ENCODE measurements at places on chromosomes 4 and X.

DNA sequence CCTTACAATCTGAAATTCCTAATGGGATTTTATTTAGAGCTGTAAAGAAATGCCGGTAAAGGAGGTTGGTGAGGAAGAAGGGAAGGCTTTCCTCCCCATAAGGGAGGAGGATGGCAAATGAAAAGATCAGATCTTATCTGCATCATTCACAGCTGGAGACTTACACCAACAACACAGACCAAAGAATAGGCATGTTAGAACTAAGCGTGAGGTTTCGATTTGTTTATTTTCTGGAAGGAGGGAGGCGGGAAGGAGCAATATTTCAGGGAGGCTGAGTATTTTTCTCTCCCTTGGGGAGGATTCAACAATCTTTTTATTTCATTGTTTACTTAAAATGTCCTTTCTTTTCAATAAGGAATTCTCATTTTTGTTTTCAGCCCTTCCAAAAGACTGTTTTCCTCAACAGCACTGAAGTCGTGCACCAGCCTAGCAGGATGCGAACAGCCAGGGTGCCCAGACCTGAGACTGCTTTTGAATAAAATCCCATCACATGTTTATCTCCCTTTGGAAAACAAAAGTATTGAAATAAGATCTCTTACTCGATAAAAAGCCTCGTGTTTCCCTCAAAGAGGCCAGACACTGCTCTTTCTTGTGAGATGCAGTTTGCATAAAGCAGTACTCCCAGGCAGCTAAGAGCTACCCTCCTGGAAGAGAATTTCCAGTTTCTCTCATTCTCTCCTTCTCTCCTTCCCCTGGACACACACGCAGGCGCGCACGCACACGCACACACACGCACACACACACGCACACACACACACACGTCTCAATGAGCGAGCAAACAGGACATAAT lies 236.1 kb downstream of the MGST2 start:
- no peak for DNase-seq

DNA sequence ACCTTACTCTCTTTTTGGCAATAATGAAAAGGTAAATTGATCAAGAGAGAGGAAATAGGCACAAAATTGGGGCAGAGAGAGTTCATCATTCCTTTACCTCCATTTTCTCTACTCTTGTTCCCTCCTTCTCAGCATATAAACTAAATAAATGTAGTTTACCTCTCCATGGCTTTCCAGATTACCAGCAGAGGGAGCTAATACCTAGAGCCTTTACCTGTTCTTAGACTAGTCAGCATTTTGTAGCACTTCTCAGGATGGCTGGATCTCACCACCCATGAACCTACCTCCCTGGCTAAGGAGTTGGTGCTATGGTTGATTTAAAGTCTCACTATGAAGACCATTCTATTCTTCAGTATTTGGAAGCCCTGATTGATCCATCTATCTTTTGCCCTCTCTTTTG lies 15.7 kb downstream of the OFD1 start:
- no peak for DNase-seq

DNA sequence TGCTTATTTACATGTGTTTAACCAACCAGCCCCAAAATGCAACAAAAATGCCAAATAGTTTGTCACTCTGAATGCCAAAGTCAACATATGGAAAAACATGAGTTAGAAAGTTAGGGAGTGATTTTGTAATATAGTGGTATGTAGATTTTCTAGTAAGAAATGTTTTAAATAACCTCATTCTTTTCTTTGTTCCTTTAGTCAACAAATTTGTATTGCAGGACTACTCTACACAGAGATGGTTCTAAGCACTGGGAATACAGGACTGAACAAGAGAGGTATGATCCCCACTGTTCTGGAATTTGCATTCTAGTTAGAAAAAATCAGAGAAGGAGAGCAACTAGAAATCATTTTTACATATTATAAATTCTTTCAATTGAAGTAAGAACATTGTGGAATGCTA lies 218.8 kb upstream of the ANXA10 start:
- DNase-seq, result no peak

- DNase-seq, result no peak
Measured at GRCh38 chr4:20544645-20545044, 155.6 kb upstream of the PACRGL start.

DNA sequence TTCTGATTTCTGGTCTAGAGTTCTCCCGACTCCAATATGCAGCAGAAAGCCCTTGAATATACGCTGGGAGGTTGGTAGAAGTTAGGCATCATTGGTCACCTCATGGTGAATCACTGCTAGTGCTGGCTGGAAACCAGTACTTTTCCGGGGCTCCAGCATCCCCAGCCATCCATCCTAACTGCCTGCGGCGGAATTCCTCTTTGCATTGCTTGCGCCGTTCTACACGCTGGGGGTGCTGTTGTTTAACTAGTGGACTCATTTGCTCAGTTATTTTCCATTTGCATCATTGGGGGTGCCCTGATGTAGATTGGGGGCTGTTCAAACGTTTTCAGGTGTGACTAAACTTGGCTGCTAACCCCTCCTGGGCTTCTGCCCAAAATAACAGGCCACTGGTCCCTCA lies 23.3 kb upstream of the GPR50 start:
- DNase-seq, result no peak

- DNase-seq, result no peak
Measured at GRCh38 chr4:6492861-6493657, 20.6 kb upstream of the PPP2R2C start.

DNA sequence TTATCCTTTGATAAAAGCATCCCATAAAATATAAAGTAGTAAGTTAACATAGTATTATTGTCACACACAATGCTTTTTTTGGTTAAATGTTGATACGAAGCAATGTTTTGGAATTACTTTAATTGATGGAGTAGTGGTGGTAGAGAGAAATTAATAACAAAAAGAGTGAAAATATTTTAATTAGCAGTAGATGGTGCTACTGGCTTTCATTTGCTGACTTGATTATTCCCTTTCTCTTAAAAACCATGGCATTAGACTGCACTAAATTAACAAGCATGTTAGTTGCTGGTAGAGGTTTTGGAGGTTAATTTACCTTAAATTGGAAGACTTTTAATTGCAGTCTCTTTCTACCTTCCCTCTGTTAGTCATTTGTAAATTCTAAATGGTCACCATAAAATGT lies 8.9 kb upstream of the DCK start:
- DNase-seq, result no peak

- no peak for DNase-seq
Measured at GRCh38 chrX:50756276-50756675, 57.7 kb downstream of the SHROOM4 start.

DNA sequence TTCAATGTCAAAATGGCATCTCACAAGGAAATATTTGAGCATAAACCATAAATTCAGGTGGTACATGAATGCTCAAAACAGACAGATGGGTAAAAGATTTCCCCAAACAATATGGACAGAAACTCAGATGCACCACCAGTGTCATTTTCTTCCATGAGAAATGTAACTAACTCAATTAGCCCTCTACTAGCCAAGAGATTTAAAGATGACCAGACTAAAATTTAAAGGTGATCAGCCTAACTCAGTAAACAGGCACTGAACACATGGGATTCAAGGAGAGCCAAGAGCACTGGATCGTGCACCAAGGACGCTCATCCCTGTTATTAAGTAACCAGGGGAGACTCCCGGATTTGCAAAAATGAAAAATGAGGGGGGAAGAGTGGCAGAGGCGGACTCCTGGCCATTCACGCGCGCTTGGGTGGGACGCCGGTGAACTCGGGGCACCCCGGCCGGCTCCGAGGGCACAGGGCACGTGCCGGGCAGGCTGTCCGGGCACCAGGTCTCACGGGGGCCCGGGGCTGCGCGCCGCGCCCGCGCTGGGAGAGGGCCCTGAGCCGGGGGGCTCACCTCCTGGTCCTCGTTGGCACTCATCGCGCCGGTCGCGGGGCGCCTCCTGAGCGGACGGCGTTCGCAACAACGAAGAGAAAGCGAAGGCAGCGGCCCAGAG lies 490 bp downstream of the RWDD4 start:
- no peak for DNase-seq

DNA sequence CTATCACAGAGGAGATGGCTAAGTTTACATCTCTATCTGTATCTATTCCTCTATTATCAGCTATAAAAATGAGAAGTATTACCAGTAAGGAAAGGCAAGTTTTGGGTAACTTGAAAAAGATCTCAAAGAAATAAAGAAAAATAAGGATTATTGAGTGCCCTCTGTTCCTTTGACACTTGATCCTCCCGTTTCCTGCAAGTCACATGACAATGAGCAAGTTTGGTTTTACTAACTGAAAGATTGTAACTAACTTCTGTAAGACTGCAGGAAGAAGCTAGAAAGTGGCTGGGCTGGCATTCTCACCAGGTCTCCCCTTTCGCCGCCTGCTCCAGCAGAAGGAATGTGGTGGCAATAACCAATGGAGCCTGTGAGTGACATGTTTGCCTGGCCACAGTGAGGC lies 59.2 kb downstream of the ARHGAP24 start:
- no peak for DNase-seq

- no peak for DNase-seq
Measured at GRCh38 chrX:104195013-104195412, 28.8 kb downstream of the FAM199X start.

- no peak for DNase-seq
Measured at GRCh38 chr4:4868040-4868757, 8.7 kb downstream of the MSX1 start.

DNA sequence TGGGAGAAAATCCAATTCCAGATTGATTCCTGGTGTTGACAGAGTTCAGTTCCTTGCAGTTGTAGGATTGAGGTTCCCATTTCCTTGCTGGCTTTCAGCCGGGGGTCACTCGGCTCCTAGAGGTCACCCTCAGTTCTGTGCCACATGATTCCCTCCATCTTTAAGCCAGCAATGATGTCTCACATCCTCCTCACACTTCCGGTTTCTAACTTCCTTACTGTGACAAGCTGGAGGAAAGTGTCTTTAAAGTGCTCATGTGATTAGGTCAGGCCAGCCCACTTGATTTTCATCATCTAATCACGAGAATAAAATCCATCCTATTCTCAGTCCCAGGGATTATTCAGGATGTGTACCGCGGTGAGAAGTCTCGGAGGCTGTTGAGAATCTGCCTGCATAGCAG lies 19.4 kb upstream of the SMIM31 start:
- DNase-seq, result no peak

DNA sequence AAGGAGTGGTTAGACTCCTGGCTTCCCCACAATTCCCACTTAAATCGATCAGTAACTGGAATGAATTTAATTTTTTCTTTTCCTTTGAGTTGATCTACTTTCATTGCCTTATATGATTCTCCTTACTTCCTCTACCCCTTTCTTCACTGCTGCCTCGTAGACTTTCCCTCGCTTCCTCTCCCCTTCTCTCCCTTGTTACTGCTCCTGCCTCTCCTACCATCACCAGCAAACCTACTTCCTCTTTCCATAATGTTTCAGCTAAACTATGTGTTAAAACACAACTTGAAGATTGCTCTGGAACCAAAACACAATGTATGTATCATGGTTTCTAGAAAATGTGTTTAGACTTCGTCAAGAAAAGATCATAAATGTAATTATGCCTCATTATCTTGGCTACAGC lies 132.0 kb upstream of the TET2 start:
- DNase-seq, result no peak

GRCh38 chr4:99983289-99983943 lies 33.3 kb upstream of the H2AZ1 start:
- no peak for DNase-seq

DNA sequence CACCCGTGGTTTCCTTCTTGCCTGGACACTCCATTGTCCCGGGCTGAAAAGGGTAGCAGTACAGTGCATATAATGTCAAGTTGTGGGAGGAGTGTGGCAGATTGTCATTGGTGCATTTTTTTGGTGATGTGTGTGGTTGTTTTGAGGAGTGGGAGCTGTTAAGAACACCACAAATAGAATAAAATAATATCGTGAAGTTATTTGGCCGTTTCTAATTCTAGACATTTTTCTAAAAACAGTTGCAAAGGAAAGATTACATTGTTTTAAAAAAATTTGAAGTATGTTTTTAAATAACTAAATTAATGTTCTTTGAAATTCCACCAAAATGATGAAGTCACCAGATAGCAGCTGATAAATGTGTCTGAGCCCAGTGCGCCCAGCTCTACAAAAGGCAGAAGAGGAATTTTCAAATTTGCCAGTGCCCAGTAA lies 1.3 kb downstream of the PKD2 start:
- no peak for DNase-seq

DNA sequence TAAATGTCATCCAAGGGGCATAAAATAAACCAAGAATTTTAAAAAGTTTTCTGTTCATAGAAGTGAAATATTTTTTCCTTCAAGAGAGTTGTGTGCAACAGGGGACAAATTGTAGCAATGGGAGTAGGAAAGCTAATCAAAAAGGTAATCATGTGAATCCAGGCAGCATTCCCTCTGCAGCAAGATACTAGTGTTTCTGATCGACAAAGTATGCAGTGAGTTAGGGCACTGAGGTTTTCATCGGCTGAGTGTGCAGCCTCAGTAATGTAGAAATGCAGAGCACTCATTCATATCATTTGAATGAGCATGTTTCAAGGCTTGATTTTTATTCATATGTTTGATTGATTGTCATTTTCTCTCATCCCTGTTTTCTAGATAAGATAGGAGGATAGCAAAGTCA lies 321.7 kb downstream of the PCDH7 start:
- DNase-seq, result no peak

DNA sequence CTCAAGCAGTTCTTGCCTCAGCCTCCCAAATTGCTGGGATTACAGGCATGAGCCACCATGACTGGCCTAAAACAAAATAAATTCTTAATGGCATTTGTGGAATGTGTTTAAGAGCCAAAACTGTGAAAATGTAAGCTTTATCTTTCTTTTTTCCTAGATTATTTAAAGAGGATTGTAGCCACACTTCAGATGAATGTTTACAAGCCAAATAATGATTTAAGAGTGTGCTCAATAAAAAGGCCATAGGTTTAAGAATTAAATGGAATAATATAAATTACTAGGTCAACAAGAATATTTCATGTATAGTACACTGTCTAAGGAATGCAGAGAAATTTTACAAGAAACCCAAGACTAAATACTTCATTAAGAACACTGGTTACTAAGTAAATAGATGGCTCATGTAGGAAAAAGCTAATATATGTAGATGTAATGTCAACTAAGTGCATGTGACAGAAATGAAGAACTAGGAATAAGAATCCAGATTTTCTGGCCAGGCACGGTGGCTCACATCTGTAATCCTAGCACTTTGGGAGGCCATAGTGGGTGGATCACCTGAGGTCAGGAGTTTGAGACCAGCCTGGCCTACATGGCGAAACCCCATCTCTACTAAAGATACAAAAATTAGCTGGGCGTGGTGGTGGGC lies 21.3 kb upstream of the UGDH start:
- DNase-seq, result no peak

All from T-helper 2 cell (primary cell).